DMS 273 treated with DMSO at 0.1 percent for 48 hours (cell line): ENCODE measurements at places on chromosomes 5 and 9.

- no peak for DNase-seq
Measured at GRCh38 chr5:12951846-12952245, 992.6 kb downstream of the DNAH5 start.

DNA sequence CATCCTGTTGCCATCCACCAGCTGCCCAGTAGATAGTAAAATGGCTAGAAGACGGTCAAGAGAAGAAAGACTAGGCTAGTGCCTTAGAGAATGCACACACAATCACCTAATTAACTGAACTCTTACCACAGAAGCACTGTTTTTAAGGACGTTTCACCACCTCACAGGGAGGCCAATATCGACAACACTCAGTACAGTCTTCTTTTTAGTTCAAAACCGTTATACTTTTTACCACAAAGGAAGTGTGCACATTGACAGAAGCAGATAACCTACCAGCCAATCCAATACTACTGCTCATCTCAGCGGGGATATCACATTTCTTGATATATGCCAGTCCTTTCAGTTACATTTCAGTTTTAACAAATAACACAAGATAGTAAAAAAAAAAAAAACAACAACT, 122.3 kb downstream of the GNAQ start:
- DNase-seq: no peak

DNA sequence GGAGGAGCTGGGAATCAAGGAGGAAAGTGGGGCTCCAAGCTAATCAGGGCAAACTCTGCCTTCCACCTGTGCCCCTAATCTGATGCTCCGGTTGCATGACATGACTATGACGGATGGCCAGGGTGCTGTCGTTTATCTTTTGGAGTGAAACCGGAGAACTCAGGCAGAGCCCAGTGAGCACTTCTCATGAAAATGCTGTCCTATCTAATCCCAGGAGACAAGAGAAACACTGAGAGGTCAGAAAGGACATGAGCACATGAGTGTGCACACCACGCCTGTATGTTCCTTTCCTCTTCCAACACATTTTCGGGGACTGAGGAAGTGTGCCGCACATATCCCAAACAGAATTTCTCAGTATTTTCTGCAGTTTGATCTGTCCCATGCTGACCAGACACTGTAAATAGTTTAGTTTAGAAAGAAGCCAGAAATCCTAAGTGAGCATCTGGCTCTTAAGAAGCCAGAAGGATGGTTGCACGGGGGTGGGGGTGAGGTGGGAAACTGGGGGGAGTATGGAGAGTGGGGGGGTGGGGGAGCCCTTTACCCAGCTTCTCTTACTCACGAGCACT, 217.1 kb downstream of the TSSK1B start:
- peak; percentile 35 for DNase-seq

DNA sequence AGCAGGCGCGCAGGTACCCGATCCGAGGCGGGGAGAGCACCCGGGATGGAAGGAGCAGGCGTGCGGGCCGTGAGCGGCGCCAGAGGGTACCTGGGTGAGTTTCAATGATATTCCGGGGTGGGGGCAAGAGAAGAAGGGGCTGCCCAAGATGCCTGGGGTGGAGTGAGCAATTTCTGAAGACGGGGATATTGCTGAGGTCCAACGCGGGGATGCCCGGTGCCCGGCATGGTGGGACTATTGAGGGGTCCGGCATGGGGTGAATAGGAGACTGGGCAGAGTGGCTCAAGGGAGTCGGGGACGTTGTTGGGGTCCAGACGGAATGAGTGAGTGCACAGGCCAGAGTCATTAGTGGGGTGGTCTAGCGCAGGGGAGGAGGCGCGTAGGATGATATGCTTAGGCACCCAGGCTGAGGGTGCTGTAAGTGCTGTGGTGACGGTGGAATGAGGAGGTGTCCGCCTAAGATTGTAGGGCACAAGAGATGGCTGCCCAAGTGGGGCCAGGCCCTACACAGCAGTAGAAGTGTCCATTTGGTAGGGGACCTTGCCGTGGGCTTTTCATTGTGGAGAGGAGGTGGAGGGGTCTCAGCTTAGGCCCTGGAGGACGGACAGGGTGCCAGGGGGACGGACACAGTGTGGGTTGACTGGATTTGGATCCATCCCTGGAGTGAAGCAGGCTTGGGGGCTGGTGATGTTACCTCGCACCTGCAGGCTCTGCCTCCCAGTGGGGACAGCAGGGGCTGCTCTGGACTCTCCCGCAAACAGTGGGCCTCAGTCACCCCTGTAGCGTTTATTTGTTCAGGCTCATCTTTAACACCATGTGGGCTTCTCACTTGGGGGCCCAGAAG, 719 bp downstream of the MIGA2 start:
- DNase-seq: no peak

GRCh38 chr9:133954862-133955529, 37.1 kb downstream of the VAV2 start:
- DNase-seq: no peak

DNA sequence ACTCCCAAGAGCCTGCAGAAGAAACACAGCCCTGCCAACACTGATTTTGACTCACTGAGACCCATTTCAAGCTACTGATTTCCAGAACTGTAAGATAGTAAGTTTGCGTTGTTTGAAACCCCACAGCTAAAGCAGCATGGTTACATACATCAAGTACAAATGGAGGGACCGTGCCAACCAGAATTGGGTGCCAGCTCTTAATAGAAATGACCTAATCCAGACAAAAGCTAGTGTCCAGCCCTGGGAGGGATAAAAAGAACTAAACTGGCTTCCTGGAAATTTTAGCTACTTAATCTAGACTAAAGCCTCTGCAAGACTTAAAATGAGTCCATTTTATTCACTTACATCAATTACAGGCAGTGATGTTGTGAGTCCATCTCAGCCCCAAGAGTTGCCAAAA, 122.6 kb downstream of the ADAMTS12 start:
- no peak for DNase-seq

GRCh38 chr5:13516195-13516594, 428.3 kb downstream of the DNAH5 start:
- no peak for DNase-seq

GRCh38 chr9:92654481-92655301, 15.2 kb downstream of the IPPK start:
- no peak for DNase-seq

- no peak for DNase-seq
Measured at GRCh38 chr5:178467568-178468195, 122.5 kb downstream of the COL23A1 start.

GRCh38 chr5:67983251-67984110, 232.1 kb upstream of the PIK3R1 start:
- no peak for DNase-seq

DNA sequence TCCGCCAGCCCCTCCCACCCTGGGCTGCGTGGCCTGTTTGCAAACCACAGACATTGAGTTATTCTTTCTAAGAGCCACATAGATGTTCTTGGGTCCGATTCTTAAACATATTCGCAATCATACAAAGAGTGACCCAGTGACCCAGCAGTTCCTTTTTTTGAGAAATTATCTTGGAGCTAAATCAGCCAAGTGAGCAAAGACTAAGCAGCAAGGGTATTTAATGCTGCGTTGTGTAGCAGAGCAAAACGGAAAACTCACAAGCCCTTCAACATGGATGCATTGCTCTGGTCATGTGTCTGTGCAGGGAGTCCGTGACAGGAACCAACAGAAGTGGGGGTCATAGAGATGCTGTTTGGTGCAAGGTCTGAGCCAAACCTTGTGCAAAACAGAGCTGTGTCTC, 95.6 kb downstream of the OLFM1 start:
- no peak for DNase-seq

DNA sequence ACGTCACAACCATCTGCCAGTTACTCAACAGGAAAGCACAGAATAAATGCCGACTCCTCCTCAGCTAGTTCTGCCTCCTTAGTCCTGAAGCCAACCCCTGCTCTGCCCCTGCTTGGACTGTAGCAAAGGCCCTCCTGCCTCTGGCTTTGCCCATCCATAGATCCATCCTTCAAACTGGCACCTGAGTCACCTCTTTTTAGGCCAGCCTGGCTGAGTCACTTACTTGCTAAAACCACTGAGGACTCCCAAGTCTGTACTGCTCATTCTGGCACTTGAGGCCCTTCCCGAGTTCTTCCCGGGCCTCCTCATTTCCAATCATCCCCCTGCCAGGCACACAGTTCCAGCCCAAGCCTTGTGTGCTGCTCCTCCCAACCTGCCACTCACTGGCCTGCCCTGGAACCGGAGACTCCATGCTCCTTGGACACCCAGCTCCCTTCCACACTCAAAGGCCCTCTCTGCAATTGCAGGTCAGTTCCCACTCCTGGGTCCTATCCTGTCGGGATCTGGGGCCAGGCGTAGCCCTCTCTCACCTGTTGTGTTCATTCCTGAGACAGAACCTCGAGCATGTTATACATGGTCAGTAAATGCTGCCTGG, 220.1 kb downstream of the DAB2IP start:
- DNase-seq: no peak

- no peak for DNase-seq
Measured at GRCh38 chr5:140565024-140565779, 574 bp downstream of the SLC35A4 start.

DNA sequence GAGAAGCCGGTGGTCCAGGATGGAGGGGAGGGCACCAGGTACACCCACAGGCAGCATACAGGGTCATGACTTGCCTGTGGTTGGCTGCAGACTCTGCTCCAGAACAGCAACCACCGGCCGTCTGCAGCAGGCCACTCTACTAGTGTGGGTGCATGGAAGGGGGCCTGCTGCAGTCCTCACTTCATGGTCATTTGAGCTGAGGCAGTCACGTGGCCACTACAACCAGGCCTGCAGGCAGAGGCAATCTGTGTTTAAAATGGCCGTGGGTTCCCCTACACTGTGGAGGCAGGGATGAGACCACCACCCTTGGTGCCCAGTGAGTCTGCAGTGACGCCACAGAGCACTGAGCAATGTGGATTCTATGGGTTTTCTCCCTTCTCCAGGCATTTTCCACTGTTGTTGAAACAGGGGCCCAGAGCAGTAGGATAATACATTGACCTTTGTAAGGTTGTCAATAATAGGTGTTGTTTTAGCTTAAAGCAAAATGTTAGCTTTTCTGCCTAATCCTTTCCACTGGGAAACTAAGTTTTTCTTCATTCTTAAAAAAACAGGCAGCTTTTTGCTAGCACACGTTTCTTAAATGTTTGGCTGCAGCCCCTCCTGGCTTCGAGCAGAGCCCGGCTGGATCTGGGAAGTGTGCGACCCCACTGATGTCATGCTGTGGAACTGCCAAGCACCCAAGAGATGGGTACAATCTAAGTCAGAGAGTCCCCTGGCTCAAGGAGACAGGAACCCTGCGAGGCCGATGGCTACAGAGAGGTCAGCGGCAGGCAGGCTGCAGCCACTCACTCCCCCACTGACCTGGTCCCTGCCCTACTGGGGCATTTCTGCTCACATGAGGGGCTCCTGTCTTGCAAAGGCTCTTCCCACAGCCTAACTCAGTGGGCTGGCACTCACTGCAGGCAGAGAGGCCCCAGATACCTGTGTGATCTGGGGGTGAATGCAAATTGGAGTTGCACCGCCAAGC, 21.2 kb downstream of the GADD45G start:
- DNase-seq: no peak

GRCh38 chr5:34003941-34004340, 3.9 kb downstream of the AMACR start:
- DNase-seq: no peak

DNA sequence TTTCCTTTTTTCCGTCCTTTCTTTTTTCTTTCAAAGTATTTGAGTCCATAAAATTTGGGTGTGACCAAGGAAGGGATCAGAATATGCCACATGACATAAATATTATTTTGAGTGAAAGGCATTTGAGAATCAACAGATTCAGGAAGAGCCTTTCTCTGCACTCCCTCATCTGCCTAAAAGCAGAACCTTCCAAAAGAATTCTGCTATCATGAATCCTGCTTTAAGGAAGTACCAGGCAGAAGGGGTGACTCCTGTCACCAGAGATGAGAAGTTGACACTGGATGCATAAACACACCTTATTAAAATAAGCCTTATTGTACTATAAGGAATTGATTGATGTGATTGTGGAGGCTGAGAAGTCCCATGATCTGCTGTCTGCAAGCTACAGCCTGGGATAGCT, 196.7 kb downstream of the SREK1 start:
- no peak for DNase-seq

GRCh38 chr5:39209924-39210323, 9.4 kb downstream of the FYB1 start:
- no peak for DNase-seq

GRCh38 chr5:31556461-31556860, 24.4 kb downstream of the C5orf22 start:
- DNase-seq: no peak

GRCh38 chr9:107008011-107008410, 145.0 kb downstream of the ZNF462 start:
- peak; percentile 1 for DNase-seq

DNA sequence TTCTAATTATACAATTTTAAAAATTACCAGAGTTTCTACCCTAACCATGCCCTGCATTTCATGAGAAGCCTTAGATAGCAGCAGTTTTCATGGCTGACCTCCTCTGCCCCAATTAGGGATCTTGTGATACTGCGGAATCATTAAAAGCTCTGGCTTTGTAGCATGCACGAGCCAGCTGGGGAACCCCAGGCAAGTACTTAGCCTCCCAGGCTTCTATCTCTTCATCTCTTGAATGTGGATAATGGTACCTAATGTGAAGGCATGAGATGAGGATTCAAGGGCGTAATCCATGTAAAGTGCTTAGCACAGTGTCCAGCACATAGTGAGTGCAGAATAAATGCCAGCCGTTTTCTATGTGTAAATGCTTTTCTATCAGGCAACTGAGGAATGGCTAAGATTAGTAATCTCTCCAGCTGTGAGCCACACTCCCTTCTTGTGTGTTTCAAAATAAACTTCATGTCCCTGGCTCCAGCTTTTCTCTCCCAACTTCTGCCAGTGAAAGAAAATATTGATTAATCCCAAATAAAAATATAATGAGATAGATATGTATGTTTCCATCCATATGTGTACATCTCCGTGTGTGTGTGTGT, 88.4 kb downstream of the APBA1 start:
- DNase-seq: no peak

DNA sequence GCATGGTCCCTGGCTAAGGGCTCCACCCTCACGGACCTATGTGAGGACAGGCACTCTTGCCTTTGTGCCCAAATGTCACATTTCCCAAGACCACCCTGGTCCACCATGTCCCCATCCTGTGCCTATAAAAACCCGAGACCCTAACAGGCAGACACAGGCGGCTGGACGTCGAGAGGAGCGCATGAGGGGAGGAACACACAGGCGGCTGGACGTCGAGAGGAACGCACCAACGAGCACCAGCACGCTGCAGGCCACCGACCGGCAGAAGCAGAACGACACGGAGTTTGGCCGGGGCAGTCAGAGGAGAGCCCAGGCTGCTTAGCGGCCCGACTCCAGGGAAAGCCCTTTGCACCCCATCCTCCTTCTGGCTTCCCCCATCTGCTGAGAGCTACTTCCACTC, 119.9 kb downstream of the ADAMTS2 start:
- DNase-seq: no peak

DNA sequence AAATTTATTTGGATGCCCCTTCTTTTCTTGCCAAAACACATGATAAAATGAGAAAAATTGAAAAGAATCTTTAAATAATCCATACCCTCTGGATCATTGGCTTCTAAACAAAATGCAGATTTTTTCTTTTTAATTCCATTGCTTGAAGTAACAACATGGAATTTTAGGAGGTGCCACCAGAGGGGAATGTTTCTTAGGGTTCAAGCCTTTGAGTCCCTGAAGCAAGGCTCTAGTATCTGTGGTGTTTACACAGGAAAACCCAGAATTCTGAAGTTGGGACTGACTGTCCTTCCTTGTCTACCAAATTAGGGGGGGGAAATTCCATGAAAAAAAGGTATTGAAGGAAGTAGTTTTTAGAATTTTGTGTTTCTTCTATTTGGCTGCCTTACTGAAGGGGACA, 69.4 kb downstream of the LMNB1 start:
- no peak for DNase-seq

- DNase-seq: no peak
Measured at GRCh38 chr5:111532886-111533582, 20.7 kb upstream of the STARD4 start.
